ENCODE measurements at places on chromosomes 7 and 10. TPM values are rescaled to one million over a fixed set of nuclear protein-coding genes. Genes with fewer than 3 reads are reported as not detected.

GRCh38 chr7:2962865-2963264 is 80.8 kb downstream of the CARD11 start:
- DNase-seq = no peak

DNA sequence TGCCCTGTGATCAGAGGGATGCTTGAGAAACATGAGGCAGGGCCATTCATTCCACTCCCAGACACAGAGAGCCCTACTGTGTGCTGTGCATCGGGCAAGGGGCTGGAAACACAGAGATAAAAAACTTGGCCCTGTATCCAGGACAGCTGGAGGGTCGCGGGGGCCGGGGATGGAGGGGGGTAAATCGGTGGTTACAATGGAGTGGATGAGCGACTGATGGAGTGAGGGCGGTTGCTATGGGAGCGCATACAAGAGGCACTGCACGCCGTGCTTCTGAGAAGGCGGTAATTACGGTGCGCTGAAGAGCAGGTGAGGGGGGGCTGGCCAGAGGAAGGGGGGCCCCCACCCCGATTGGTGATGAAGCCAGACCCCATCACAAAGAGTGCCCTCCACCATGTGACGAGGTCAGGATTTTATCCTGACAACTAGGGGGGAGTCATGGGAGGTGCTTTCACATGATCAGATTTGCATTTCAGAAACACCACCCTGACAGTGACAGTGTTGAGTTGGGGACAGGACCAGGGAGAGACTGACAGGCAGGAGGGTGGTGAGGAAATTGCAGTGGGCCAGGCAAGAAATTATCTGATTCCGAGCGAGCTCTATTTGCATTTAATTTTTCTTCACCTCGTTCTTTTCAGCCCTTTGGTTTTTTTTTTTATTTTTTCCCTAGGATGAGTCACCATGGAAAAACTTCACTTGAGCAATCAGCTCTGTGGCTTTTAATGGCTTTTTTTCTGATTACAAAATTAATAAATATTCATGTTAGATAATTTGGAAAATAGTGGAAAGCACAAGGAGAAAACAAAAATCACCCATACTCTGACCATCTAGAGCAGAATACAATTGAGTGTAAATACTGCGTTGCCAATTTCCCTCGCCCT is 7.8 kb downstream of the CPA5 start:
- no peak for DNase-seq

DNA sequence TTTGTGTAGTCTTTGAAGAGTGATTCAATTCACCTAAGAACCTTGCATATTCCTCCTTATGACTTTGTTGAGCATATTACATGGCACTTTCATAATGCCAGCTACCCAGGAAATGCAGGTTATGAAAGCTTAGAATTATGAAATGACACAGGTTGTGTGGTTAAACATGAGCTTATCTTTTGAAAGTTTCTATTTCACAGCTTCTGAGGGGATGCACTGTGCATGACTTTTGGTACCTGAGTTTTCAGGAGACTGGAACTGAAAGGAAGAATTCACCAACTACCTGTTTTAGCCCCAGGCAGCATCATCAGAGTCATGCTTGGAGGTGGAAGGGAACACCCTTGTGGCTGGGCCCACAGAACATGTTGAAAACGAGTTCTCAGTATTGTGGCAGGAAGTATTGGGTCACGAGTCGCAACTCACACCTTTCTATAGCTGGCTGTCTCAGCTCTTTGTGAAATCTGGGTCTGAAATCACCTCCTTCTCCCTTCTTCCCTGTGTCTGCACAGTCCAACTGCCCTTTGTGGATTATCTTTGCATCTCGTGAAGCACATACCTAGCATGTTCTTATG is 228.2 kb downstream of the PTEN start:
- no peak for DNase-seq

GRCh38 chr7:92834507-92835260 is 1.7 kb downstream of the CDK6 start:
- DNase-seq = peak; percentile 51

GRCh38 chr7:94276027-94276426 is 118.7 kb upstream of the COL1A2 start:
- DNase-seq = no peak

DNA sequence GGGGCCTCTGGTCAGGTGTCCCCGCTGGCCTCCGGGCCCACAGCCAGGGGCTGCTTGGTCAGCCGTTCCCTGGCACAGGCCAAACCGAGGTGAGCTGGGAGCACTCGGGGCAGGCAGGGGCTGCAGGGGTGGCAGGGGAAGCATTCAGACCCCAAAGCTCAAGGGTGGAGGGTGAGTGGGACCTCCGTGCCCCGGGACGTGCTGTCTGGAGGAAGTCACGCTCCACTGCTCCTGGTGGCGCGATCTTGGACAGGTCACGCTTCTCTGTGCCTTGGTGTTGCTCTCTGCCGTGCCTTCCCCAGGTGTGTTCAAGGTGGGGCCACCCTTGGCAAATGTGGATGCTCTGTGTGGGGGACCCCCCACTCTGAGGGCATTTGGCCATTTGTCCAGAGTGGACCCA is 24.6 kb upstream of the ELFN1 start:
- DNase-seq = peak; percentile 23

DNA sequence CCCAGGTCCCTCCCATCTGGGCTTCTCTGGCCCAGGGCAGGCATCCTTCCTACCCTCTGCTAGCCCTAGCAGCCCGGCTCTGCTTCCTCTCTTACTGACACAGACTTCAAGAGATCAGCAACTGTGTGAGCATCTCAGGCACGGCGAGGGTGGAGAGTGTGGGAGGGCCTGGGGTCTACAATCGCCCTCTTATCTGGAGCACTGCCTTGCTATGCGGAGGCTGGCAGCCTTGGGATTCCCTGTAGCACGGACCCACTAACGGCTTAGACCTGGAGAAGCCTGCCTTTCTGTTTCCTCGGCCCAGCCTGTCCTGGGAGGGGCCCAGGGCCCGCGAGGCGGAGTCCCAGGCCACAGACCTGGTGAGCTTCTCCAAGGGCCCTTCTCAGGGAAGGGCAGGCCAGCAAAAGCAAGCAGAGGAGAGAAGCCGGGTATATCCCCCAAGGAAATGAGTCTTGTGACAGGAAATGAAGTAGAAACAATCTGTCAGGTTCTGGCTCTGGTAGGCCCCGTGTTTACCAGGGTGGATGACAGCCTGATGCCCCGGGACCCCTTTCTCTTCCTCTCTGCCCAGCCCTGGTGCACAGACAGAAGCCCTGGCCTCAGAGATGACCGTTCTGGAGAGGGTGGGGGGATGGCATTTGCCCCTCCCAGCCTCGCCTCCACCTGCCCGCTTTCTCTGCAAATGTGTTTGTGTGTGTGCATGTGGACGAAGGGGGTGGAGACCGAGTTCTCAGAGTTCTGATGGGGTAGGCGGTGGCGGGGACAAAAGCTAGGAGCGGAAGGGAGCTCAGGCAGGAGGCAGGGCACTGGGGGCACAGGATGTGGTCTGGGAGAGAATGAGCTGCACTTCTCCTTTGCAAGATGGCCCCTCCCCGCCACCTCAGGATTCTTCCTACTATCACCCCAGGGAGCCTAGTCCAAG is 2.5 kb downstream of the LRCH4 start:
- peak; percentile 74 for DNase-seq

- DNase-seq = no peak
Measured at GRCh38 chr10:67612577-67613537, 83.1 kb downstream of the CTNNA3 start.

DNA sequence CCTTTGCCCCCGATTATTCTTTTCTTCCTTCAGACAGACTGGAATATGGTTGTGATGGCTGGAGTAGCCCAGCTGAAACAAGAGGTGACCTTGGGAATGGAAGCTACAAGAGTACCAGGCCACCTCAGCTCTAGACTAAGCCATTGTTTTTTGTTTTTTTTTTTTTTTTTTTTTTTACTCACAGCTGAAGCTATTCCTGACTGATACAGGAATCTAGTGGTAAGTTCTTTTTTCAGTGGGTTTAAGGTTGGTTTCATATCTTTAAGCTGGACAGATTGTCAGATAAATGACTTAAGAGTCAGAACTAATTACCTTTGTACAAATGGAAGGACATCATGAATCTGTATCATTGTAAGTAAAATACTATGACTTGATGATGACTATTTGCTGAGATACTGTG is 30.2 kb upstream of the PTPN12 start:
- no peak for DNase-seq

GRCh38 chr10:11344081-11344480 is 267.4 kb downstream of the USP6NL start:
- DNase-seq = no peak

The SRRM3 gene
- 17.2 TPM for total RNA-seq

The DPYSL4 gene
- 45.2 TPM for total RNA-seq

The RBAK gene
- total RNA-seq = 8.7 TPM

The SORBS1 gene
- 703 TPM for total RNA-seq

The FAM20C gene
- total RNA-seq = 23.8 TPM

Measured in left ventricle myocardium superior (tissue), 1 donor.